Activated T-helper 17 cell treated with anti-CD3 and anti-CD28 coated beads, Interleukin-2, amount 50 U/mL, for 72 hours (primary cell): ENCODE measurements at places on chromosomes 7 and 10. TPM values are rescaled to one million over a fixed set of nuclear protein-coding genes. Genes with fewer than 3 reads are reported as not detected.

Gene MRPL43
- 58.7 TPM for total RNA-seq

Gene SFTPA2
- not detected for total RNA-seq

Gene EVX1
- not detected for total RNA-seq

Gene HMX3
- not detected for total RNA-seq

Gene CCL24
- not detected for total RNA-seq

Gene GRID2IP
- total RNA-seq: 0.26 TPM

Gene KIAA1549
- total RNA-seq: 1.1 TPM

Gene MALRD1
- not detected for total RNA-seq

Gene STEAP1
- total RNA-seq: 0.52 TPM

Gene LLCFC1
- not detected for total RNA-seq

Gene ASB10
- total RNA-seq: not detected

Gene MCM10
- total RNA-seq: 71.0 TPM

Gene CD36
- not detected for total RNA-seq

Gene PWWP2B
- 1.5 TPM for total RNA-seq

Gene BAMBI
- total RNA-seq: not detected

Gene PPP1R3A
- not detected for total RNA-seq

Gene KIAA1217
- 2.1 TPM for total RNA-seq

Gene PDK4
- not detected for total RNA-seq

Gene BTBD16
- total RNA-seq: not detected

Gene CYP3A4
- total RNA-seq: not detected

Gene ABCB4
- not detected for total RNA-seq

Gene OR6B1
- total RNA-seq: not detected

Gene MMD2
- not detected for total RNA-seq

Gene SSC4D
- total RNA-seq: 0.61 TPM

Gene PANK1
- 4.2 TPM for total RNA-seq

Gene CROT
- 9.3 TPM for total RNA-seq

Gene SPDYE5
- total RNA-seq: not detected
